ENCODE measurements at places on chromosomes 5 and 9. TPM values are rescaled to one million over a fixed set of nuclear protein-coding genes. Genes with fewer than 3 reads are reported as not detected.

The LCN9 gene
- not detected for total RNA-seq

The FCN2 gene
- total RNA-seq = not detected

The C5 gene
- 5.1 TPM for total RNA-seq

The FBXL7 gene
- 14.4 TPM for total RNA-seq

The DMRT1 gene
- total RNA-seq = not detected

The IFNA2 gene
- total RNA-seq = not detected

The NREP gene
- 150 TPM for total RNA-seq

The HSD17B3 gene
- under 0.01 TPM for total RNA-seq

The SPINK4 gene
- not detected for total RNA-seq
